ENCODE measurements at places on chromosomes 3 and 15. TPM values are rescaled to one million over a fixed set of nuclear protein-coding genes. Genes with fewer than 3 reads are reported as not detected.

GRCh38 chr3:121601212-121601812, 8.1 kb downstream of the FBXO40 start:
- DNase-seq = no peak
- H3K27me3 ChIP-seq = no peaks in the 10 kb centered on the region
- no peaks in the 10 kb centered on the region for H3K4me1 ChIP-seq
- H3K27ac ChIP-seq = no peak overlapping the region
- no peaks in the 10 kb centered on the region for H3K36me3 ChIP-seq

GRCh38 chr3:72375237-72376076, 472.8 kb downstream of the SHQ1 start:
- no peak overlapping the region for H3K27ac ChIP-seq
- DNase-seq = no peak
- peaks cover 4% of the 10 kb centered on the region for H3K36me3 ChIP-seq
- H3K4me3 ChIP-seq = no peak overlapping the region
- H3K27me3 ChIP-seq = no peaks in the 10 kb centered on the region

DNA sequence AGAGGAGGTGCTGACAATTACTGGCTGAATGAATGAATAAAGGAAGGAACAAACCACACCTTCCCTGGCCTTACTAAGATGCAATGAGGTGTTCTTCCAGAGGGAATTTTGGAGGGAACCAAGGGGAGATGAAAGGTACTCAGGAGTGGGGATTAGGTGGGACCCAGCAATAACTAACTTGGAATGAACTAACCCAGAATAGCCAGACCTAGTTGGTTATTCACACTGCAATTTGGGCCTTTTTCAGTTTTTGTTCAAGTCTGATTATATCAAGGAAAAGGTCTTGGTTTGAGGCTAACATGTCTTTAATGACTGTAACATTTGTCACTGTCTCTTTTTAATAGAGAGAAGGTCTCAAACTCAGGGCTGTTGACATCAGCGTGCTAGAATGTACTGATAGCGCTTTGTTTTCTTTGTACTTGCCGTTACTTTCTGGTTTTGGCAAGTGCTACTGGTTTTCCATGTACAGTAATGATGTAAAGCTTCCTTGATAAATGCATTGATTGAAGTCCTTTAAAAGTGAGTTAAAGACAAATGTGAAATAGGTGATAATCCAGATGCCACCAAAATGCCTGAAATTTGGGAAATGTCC, 3.2 kb upstream of the PLXND1 start:
- DNase-seq = no peak
- H3K4me3 ChIP-seq = no peak overlapping the region
- peaks cover 4% of the 10 kb centered on the region for H3K4me1 ChIP-seq
- H3K27me3 ChIP-seq = no peaks in the 10 kb centered on the region
- H3K27ac ChIP-seq = no peak overlapping the region
- H3K36me3 ChIP-seq = no peaks in the 10 kb centered on the region

DHFR2 gene
- 7.9 TPM for total RNA-seq

TMEM212 gene
- total RNA-seq = not detected

All from CD8-positive, alpha-beta memory T cell (primary cell).